ENCODE measurements at places on chromosomes 1 and 21. TPM values are rescaled to one million over a fixed set of nuclear protein-coding genes. Genes with fewer than 3 reads are reported as not detected.

The EFNA3 gene
- 2.3 TPM for total RNA-seq

The GNAT2 gene
- not detected for total RNA-seq

DNA sequence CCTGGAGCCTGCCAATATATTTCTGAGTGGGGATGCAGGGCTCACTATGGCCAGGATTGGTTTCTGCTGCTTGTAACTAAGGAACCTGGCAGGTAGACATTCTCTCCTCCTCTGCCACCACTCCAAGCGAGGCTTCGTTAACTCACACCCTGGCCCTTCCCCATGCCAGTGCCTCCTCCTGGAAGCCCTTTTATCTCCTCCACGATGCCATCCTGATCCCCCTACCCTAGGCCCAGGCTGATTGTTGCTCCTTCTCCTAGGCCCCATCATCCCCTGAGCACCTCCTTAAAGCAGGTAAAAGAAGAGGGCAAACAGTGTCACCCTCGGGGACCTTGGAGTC lies 118.5 kb downstream of the DMRTB1 start:
- no peaks in the 10 kb centered on the region for H3K36me3 ChIP-seq
- no peaks in the 10 kb centered on the region for H3K27me3 ChIP-seq
- H3K4me3 ChIP-seq = no peak overlapping the region
- no peak for DNase-seq
- no peak overlapping the region for H3K27ac ChIP-seq

GRCh38 chr1:233364695-233365539 lies 37.4 kb downstream of the MAP3K21 start:
- H3K36me3 ChIP-seq = no peaks in the 10 kb centered on the region
- no peak overlapping the region for H3K4me3 ChIP-seq
- H3K4me1 ChIP-seq = no peaks in the 10 kb centered on the region

DNA sequence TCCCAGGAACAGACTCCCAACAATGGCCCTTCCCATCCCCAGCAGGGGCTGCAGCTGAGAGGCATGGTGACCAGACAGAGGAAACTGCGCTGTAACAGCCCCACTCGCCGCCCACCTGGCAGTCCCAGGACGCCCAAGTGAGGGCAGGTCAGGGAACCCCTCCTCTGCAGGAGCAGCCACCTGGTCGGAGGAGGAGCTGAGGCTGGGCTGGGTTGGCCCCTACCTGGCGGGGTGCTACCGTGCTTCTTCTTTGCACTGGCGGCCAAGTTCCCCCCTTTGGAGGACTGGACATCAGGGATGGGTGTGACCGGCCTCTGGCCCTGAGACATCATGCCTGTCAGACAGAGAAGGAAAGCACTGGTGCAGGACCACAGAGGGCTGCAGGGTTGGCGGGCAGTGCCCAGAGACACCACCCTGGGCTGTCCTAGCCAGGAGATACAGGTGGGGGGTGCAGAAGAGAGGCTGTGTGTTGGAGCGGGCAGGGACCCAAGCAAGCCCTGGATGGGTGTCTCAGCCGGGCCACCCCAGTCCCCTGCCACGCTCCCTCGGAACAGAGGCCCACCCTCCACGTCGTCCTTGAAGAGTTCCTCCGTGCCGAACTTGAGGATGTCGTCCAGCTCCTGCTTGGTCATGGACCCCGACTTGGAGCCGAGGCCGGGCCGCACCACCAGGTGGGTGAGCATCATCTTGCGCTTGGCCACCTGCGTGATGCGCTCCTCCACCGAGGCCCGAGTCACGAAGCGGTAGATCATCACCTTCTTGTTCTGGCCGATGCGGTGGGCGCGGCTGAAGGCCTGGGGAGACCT lies 51.6 kb downstream of the CHD5 start:
- no peaks in the 10 kb centered on the region for H3K36me3 ChIP-seq
- no peak overlapping the region for H3K27ac ChIP-seq
- no peaks in the 10 kb centered on the region for H3K27me3 ChIP-seq
- H3K4me3 ChIP-seq = no peak overlapping the region

The LRRN2 gene
- total RNA-seq = 0.70 TPM

The LRRC7 gene
- total RNA-seq = 1.7 TPM

DNA sequence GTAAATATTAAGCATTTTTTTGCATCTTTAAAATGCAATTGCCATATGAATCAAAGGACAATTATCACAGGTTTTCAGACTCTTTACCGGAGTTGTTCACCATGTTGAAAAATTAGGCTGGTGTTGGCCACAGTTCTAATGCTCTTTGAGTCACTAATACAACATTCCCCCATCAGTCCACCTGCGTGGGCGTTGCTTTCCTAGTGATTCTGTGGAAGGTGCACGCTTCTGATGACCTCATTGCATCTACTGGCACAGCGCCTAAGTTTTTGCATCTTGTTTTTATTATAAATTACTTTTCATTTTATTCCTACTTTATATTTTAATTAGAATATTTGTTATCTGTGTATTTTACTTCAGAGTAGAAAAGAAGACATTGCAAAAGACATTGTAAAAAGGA lies 4.7 kb upstream of the F5 start:
- no peak overlapping the region for H3K27ac ChIP-seq
- DNase-seq = no peak
- no peak overlapping the region for H3K4me3 ChIP-seq

GRCh38 chr1:64515427-64515826 lies 45.5 kb downstream of the CACHD1 start:
- H3K4me3 ChIP-seq = no peak overlapping the region
- DNase-seq = no peak
- H3K4me1 ChIP-seq = no peaks in the 10 kb centered on the region
- no peaks in the 10 kb centered on the region for H3K36me3 ChIP-seq

GRCh38 chr1:162218975-162219374 lies 149.5 kb downstream of the NOS1AP start:
- no peaks in the 10 kb centered on the region for H3K27me3 ChIP-seq
- H3K36me3 ChIP-seq = no peaks in the 10 kb centered on the region
- no peak for DNase-seq
- peaks cover 11% of the 10 kb centered on the region for H3K4me1 ChIP-seq

GRCh38 chr1:58905628-58906221 lies 121.9 kb upstream of the JUN start:
- no peak overlapping the region for H3K27ac ChIP-seq
- H3K27me3 ChIP-seq = no peaks in the 10 kb centered on the region
- no peaks in the 10 kb centered on the region for H3K36me3 ChIP-seq
- no peak for DNase-seq
- H3K4me1 ChIP-seq = peaks cover 19% of the 10 kb centered on the region

GRCh38 chr1:162772571-162773154 lies 17.8 kb upstream of the HSD17B7 start:
- H3K27me3 ChIP-seq = no peaks in the 10 kb centered on the region
- no peaks in the 10 kb centered on the region for H3K4me1 ChIP-seq
- peaks cover 6% of the 10 kb centered on the region for H3K36me3 ChIP-seq
- no peak overlapping the region for H3K27ac ChIP-seq
- no peak overlapping the region for H3K4me3 ChIP-seq

DNA sequence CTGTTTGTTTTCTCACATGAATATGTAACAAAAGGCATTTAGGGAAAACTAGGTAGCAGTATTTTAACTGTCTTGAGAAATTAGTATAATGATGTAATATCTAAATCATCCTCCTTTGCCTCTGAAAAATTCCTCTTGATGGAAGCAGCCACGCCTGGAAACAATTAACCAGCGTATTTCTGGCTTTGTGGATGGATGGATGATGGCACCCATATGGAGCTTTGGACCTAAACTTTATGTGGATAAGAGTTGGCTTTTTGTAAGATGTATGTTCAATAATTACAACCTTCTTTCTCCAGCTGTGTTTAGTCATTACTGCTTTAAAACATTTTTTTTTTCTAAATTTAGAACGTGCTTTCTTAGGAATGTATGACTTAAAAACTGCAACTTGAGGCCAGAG lies 12.7 kb downstream of the CDCA8 start:
- no peaks in the 10 kb centered on the region for H3K36me3 ChIP-seq
- no peak overlapping the region for H3K4me3 ChIP-seq
- no peak for DNase-seq

DNA sequence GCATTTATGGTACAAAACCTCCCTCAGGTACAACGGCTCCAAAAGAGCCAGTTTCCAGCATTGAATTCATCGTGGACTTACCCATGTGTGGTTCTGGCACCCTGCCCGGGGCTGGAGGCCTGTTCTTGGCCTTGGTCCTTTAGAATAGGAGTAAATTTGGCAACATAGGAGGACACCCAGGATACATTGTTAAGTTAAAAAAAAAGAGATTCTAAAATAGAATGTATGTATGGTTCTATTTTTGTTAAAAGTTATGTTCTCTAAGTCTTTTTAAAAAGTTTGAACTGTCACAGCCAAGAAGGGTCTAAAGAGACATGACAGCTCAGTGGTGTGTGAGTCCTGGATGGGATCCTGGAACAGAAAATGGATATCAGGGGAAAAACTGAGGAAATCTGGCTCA lies 25.9 kb downstream of the EPHX1 start:
- H3K4me1 ChIP-seq = no peaks in the 10 kb centered on the region
- no peak overlapping the region for H3K27ac ChIP-seq
- no peak overlapping the region for H3K4me3 ChIP-seq
- no peaks in the 10 kb centered on the region for H3K27me3 ChIP-seq

The GPR153 gene
- total RNA-seq = 127 TPM

GRCh38 chr1:164617377-164618201 lies 58.6 kb downstream of the PBX1 start:
- DNase-seq = no peak
- no peak overlapping the region for H3K4me3 ChIP-seq
- no peaks in the 10 kb centered on the region for H3K27me3 ChIP-seq
- peaks cover 3% of the 10 kb centered on the region for H3K4me1 ChIP-seq
- no peak overlapping the region for H3K27ac ChIP-seq
- no peaks in the 10 kb centered on the region for H3K36me3 ChIP-seq

The KANK4 gene
- total RNA-seq = not detected

The SH2D2A gene
- total RNA-seq = 6.5 TPM

- H3K27ac ChIP-seq = no peak overlapping the region
- H3K36me3 ChIP-seq = no peaks in the 10 kb centered on the region
- H3K27me3 ChIP-seq = no peaks in the 10 kb centered on the region
- DNase-seq = no peak
- H3K4me1 ChIP-seq = no peaks in the 10 kb centered on the region
- no peak overlapping the region for H3K4me3 ChIP-seq
Measured at GRCh38 chr1:109901524-109902145, 9.0 kb upstream of the CSF1 start.

The BRDT gene
- total RNA-seq = not detected

GRCh38 chr1:171841931-171842761 lies 848 bp downstream of the DNM3 start:
- H3K27ac ChIP-seq = no peak overlapping the region
- H3K27me3 ChIP-seq = no peaks in the 10 kb centered on the region
- H3K36me3 ChIP-seq = no peaks in the 10 kb centered on the region
- H3K4me3 ChIP-seq = peak overlapping the region; percentile 70
- DNase-seq = no peak
- peaks cover 11% of the 10 kb centered on the region for H3K4me1 ChIP-seq

The CDC20 gene
- total RNA-seq = 14.9 TPM

DNA sequence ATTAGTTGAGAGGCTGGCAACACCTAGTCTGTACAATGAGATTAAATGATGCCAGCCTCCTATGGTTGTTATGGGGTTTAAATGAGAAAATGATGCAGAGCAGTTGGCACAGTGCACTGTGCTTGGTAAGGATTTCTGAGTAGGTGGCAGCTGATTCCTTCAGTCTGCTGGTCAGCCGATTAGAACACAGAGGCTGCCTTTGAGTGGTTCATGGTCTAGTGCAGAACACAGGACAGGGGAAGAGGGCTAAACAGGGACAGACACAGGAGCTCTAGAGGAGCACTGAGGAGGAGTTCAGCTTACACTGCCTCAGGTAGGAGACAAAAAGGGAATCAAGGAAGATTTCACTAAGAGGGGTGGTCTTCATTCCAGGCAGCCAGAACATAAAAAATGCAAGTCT lies 1.4 kb downstream of the TIE1 start:
- no peaks in the 10 kb centered on the region for H3K4me1 ChIP-seq
- H3K4me3 ChIP-seq = no peak overlapping the region
- no peak for DNase-seq
- no peaks in the 10 kb centered on the region for H3K36me3 ChIP-seq
- peak overlapping the region; percentile 75 for H3K27ac ChIP-seq

- no peak for DNase-seq
- H3K27ac ChIP-seq = no peak overlapping the region
- no peaks in the 10 kb centered on the region for H3K4me1 ChIP-seq
- no peaks in the 10 kb centered on the region for H3K27me3 ChIP-seq
- no peak overlapping the region for H3K4me3 ChIP-seq
Measured at GRCh38 chr1:29783508-29784275, 547.4 kb downstream of the PTPRU start.
